Amniotic stem cell (primary cell): ENCODE measurements at places on chromosomes 2 and 18.
A peak's percentile ranks its signal among the peaks of the same experiment; 100 is the strongest.

GRCh38 chr2:41998186-41999127 lies 49.4 kb upstream of the PKDCC start:
- no peak for DNase-seq

GRCh38 chr2:127022817-127023216 lies 84.1 kb downstream of the BIN1 start:
- no peak for DNase-seq

DNA sequence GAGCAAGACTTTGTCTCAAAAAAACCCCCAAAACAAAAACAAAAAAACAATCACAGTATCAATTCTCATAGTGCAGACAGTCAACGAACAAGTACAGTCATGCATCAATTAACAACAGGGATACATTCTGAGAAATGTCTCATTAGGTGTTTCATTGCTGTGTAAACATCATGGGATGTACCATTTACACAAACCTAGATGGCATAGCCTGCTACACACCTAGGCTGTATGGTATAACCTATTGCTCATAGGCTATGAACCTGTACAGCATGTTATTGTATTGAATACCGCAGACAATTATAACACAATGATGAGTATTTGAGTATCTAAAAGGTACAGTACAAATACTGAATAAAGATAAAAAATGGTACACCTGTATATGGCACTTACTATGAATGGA lies 67.8 kb upstream of the LMAN1 start:
- DNase-seq, result no peak

DNA sequence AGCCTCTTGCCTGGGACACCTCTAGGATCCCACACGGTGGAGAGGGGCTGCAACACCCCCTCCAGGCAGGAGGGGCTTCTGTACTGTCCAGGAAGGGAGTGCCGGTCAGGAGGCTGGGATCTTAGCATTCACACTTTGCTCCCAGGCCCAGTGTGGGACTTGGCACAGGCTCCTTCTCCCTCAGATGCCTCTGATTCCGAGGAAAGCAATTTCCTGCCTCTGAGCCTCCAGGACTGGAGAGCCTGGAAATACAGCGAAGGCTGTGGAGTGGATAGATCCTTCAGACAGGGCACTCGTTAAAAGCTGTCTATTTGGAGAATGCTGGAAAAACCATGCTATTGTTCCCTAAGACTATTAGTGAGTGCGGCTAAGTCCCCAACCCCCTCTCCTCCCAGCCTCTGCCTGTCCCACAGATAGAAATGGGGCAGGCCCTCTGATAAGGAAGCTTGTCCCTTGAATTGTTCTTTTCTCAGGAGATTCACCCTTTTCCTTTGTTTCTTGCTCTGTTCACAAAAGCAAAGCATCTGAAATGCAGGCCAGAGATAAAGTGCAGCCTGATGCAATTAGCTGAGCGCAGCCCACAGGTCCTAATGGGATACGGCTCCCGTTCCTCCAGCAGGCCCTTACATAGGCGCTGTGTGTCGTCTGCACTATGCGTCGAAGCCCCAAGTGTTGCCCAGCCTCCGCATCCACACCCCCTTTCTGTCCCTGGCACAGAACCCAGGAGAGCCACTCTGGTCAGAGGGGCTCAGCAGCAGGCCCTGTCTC lies 252.2 kb downstream of the KLHL29 start:
- DNase-seq, result no peak

DNA sequence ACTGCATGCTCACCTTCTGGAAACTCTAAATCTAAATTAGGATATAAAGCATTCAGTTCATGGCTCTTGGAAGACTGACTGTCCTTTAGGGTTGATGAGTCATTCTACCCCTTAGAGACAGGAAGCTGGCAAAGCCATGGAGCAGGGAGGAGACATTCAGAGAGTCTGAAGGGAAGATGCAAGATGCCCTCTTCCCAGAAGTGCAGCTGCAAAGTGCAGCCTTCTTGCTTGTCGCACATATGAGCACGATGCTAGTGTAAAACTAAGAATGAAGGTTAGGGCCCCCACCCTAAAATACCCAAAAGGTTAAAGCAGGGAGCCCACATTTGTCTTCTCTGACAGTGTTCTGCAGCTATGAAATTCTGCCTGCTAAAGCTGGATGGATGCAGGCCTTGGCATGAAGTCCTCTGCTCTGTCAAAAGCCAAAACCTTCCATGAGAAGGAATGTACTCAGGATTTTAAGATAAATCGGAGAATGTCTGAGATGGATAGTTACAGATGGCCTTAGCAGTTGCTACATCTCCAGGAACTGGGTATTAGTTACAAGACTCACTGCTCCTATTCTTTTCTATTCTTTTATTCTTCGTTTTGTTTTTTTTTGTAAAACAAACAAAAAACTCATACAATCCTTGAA lies 89.7 kb downstream of the POLE4 start:
- DNase-seq, result peak; percentile 33

- DNase-seq, result no peak
These were observed 337.0 kb downstream of the MBD2 start for GRCh38 chr18:53887447-53887846.

DNA sequence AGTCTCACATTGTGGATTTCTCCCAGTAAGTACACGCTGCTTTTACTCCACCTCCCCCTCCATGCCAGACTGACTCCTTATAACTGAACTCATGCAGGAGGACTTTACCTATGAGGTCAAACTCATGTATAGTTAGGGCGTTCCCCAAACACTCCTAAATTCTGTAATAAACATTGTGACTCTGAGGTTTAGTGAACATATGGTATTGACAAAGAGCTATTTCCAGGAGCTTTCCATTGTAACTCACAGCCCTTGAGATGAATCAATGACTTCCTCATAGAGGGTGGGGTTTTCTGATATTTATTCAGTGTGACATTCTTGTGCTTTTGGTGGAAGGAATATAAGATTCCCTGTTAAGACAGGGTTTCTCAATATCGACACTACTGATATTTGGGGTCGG lies 337.4 kb upstream of the SLC14A2 start:
- no peak for DNase-seq

DNA sequence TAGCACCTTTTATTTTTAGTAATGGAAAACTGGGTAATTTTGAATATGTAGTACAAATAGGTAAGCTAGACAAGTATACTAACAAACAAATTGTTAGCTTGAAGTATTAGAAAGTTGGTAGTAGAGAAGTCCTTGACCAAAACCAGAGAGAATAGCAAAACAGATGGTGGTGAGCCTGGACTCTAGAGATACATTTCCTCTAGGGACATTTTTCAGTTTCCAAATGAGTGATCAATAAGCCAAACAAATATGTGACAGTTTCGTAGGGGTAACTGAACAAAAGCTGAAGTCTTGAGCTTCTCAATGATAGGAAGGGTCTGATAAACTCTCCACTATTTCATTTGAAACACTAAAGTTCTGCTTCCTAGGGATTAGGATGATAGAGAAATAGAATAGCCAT lies 692.0 kb upstream of the FAM98A start:
- no peak for DNase-seq

DNA sequence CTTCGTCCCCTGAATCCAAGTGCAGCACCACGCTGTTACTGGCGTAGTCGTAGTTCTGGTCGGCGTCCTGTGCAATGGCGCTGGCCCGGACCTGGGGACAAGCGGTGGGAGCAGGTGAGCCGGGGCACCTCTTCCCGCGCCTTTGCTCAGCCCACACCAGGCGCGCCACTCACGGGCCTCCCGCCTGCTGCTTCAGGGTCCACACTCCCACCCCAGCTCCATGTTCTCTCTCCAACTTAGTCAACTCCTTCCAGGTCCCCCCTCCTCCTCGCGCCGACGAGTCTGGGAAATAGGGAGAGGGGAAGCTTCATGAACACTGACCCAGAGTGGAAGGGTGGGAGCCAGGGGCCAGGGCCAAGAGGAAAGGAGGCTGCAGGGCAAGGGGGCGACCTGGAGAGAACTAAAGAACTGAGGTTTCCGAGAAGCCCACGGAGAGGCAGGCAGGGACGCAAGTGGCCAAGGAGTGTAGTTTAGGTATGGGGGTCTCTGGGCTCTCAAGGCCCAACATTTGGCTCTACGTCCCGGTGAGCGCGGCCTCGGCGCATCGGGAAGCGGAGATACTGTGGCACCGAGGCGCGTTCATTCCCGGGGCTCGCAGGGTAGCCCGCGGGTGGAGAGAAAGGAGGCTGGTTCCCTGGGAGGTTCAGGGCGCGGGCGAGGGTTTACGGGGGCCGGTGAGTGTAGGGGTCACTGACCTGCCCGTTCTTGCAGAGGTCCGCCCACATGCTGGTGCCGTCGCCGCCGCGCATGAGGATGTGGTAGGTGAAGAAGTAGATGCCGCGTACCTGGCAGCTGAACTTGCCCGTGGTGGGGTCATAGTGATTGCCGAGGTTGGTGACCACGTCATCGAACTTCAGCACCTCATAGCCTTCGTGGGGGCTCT lies 1.4 kb downstream of the C1QL2 start:
- DNase-seq, result no peak

DNA sequence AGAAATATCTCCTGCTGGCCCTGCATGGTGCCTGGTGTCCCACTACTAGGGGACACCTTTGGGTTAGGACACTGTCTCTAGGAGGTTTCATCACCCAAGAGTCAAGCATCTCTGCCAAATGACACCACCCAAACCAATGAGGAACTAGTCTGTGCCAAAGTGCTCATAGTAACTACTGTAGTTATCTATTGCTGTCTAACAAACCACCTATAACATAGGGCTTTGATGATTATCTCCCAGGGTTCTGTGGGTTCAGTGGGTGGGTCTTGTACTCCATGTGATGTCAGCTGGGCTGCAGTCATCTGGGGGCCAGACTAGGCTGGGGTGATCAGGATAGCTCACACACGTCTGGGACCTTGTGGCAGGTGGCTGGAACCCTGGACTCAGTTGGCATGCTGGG lies 59.8 kb downstream of the EPAS1 start:
- no peak for DNase-seq

DNA sequence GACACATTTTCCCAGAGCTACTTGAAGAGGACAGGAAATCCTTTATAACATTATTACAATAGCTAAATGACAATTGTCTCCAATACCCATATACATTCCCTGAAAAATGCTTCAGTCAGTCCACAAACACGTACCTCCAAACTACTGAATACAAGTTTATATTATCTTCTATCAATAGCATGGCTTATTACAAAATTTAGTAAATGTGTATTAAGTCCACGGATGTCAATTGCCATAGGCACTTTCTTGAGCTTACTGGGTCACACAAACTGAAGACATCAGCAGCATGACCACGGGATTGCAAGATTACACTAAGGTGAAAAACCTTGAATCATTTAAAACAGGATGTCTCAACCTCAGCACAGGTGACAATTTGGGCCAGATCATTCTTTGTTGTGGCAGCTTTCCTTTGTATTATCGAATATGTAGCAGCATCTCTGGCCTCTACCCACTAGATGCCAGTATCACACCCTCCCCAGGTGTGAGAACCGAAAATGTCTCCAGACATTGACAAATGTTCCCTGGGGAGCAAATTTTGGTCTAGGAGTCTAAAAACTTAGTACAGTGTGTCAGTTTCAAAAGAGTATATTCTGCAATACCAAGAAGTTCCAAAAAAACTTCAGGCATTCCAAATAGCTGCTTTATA lies 1.4 kb downstream of the MBD2 start:
- DNase-seq, result no peak

- no peak for DNase-seq
These were observed 81.8 kb downstream of the TNS1 start for GRCh38 chr2:217920879-217921603.

DNA sequence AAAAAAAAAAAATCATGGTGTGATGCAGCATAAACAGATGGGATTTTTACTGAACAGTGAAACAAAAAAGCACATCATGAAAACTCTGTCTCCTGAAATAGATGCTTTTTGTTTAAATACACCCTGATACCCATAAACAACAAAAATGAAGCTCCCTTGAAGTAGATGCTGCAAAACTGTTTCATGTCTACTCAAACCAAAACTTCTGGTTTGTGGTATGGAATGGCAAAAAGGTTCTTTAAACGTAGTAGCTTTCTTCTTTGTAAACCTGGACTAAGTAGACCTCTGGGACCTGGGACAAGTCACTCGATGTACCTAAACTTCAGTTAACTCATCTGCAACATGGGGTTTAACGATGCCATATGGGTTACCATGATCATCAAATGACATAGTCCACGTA lies 64.4 kb upstream of the RAPH1 start:
- no peak for DNase-seq

DNA sequence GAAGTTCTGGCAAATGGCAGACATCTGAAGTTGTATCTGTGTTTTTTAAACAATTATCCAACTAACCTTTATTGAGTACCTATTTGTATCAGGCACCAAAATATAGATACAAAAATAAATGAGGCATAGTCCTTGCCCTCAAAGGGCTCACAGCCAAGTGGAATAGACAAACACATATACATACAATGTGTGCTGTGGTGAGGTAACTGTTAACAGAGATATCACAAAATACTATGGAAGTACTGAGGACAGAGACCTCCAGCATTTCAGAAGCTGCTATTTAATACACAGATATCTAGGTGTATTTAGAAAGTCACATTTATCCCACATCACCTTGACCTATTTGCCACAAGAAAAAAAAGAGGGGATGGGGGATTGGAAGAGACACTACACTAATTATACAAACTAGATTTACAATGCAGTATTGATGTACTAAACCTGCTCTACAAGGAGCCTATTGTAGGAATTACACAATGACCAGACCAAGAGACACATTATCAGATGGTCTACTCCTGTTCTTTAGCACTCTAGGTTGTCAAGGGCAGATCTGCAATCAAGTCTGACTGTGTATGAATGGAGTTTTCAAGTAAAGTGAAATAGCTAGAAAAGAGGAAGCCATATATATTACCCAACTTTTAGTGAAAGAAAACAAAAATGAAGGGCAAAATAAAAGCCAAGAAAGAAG lies 62.2 kb downstream of the SPIRE1 start:
- DNase-seq, result no peak

DNA sequence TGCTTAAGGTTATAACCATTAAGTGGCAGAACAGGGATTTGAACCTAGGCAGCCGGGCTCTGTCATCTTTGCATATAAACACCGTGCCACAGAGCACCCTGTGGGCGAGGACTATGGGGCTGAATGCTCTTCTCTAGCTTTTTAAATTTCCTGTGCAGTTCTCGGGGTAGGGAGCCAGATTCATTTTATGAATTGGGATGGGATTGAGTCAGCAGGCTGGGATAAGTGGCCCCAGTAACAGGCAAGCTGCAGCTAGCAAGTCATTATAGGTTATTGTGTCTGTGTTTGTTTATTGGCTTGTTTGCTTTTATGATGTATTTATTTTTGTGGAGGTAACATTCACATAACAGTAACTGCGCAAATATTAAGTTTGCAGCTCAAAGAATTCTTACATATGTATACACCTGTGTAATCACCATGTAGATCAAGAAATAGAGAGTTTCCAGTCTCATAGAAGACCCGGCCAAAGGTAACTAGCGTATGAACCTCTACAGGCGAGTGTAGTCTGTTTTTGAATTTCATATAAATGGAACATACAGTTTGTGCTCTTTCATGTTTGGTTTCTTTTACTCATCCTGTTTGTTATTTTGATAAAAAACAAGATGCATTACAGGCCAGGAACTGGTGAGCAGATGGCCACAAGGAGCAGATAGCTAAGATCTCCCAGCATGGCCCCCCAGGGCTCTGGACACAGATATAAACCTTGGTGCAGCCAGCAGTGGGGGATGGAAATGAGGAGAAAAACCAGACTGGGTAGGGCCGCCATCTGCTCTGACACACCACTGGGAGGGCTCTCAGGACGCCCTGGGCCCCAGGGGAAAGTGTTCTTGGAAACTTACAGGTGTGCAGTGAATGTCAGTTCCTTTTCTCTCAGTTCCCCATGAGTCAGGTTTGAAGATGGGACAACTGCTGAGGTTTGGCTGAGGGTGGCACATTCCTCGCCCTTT lies 49.2 kb upstream of the GPR155 start:
- DNase-seq, result no peak
